ENCODE measurements at places on chromosomes 13 and 19.

GRCh38 chr19:24048261-24048660 is 38.7 kb upstream of the ZNF254 start:
- no peak overlapping the region for H3K27ac ChIP-seq
- peaks cover 4% of the 10 kb centered on the region for H3K4me1 ChIP-seq
- DNase-seq: no peak
- H3K4me3 ChIP-seq: no peak overlapping the region

GRCh38 chr13:20291675-20292074 is 59.6 kb upstream of the GJB6 start:
- H3K36me3 ChIP-seq: no peaks in the 10 kb centered on the region
- peaks cover 4% of the 10 kb centered on the region for H3K4me1 ChIP-seq
- peaks cover 4% of the 10 kb centered on the region for H3K27me3 ChIP-seq

- DNase-seq: no peak
- H3K4me3 ChIP-seq: no peak overlapping the region
- H3K27ac ChIP-seq: no peak overlapping the region
- H3K4me1 ChIP-seq: no peaks in the 10 kb centered on the region
- H3K27me3 ChIP-seq: no peaks in the 10 kb centered on the region
These were observed 836.4 kb downstream of the SLITRK6 start for GRCh38 chr13:84962849-84963248.

DNA sequence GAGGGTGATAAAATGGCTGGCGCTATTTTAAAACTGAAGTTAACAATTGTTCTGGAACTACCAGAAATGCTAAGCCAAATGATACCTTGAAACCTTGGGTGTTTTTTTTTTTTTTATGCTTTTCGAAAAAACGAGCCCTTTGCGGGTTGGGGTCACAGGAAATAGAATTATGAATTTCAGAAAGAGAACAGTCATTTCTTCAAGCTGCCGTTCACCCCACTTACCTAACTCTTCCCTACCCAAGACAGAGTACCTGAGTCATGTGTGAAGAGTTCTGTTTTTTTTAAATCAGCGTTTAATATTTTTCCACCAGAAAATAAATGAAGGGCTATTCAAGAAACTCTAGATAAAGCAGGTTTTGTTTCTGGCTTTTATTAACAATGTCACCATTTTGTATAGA is 35.3 kb downstream of the KLF2 start:
- H3K36me3 ChIP-seq: no peaks in the 10 kb centered on the region
- DNase-seq: no peak
- peaks cover 93% of the 10 kb centered on the region for H3K4me1 ChIP-seq
- peak overlapping the region; percentile 68 for H3K27ac ChIP-seq

DNA sequence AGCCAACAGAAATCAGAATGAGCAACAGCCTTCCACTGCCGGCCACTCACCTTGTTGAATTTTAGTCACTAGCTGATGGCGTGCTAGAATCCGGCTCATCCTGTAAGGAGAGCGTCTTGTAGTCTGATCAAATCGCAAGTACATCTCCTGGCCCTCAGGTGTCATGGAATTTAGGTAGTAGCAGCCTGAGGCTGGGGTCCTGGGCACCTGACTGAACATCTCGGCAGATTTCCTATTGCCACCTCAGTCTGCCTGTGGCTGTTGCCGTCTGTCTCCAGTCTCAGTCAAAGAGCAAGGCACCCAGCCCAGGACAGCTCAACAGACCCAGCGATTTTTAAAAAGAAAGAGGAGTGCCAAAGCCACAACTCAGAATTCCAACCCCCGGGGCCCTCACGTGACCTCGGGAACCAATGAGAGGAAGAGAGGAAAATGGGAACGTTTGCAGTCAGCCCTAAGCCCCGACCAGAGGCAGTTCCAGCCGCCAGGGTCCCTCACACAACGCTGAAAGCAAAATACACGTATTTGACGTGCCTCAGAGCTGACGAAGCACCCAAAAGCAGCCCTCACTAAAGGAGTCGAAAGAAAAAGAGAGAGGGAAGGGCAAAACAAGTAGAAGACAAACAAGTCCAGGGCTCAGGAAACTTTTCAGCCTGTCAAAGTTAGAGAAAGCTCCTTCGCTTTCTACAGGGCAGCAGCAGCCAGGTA is at the start of gene STARD13:
TSS of gene STARD13 (minus strand) at position 336 of the 705 bp plus-strand sequence. CDS start at position 219, 117 bp downstream.
- H3K27me3 ChIP-seq: peaks cover 65% of the 10 kb centered on the region
- H3K4me1 ChIP-seq: peaks cover 11% of the 10 kb centered on the region
- H3K27ac ChIP-seq: peak within 1 kb of the TSS; percentile 7
- H3K36me3 ChIP-seq: no peaks in the 10 kb centered on the region

DNA sequence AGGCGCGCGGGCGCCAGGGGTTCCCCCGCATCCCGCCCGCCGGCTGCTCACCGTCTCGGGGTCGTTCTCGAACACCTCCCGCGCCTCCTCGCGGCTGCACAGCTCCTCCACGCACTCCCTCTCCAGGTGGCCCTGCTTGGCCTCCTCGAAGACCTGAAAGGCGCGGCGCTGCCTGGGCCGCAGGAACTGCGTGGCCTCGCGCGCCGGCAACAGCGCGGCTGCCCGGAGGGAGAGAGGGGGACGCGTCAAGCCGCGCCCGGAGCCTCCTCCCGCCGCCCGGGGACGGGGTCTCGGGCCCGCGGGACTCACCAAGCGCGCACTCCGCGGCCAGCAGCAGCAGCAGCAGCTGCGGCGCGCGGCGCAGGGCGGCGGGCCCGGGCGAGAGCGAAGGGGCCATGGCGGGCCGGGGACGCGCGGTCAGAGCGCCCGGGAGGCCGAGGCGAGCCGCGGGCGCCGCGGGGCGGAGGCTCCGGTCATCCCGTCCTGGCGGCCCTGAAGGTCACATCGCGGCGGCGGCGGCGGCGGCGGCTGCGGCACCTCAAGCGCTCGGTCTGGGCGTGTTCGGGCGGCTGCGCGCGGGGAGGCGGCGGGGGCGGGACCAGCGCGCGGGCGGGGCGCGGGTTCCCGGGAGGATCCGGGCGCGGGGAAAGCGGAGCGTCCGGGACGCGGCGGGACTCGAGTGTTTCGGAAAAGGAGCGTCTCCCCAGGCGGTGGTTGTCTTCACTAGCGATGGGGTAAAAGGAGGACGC is at the start of gene GAS6:
TSS of gene GAS6 (minus strand) at position 553 of the 749 bp plus-strand sequence. CDS start at position 397, 156 bp downstream.
- peak within 1 kb of the TSS; percentile 75 for H3K4me3 ChIP-seq
- H3K36me3 ChIP-seq: no peaks in the 10 kb centered on the region
- peaks cover 29% of the 10 kb centered on the region for H3K27me3 ChIP-seq
- H3K4me1 ChIP-seq: peaks cover 12% of the 10 kb centered on the region
- H3K27ac ChIP-seq: no peak within 1 kb of the TSS
- no peak for DNase-seq

GRCh38 chr13:109874484-109875454 is 88.4 kb upstream of the IRS2 start:
- no peak overlapping the region for H3K27ac ChIP-seq
- no peak for DNase-seq
- H3K27me3 ChIP-seq: peaks cover 9% of the 10 kb centered on the region
- no peaks in the 10 kb centered on the region for H3K36me3 ChIP-seq
- H3K4me1 ChIP-seq: peaks cover 5% of the 10 kb centered on the region
- H3K4me3 ChIP-seq: no peak overlapping the region

DNA sequence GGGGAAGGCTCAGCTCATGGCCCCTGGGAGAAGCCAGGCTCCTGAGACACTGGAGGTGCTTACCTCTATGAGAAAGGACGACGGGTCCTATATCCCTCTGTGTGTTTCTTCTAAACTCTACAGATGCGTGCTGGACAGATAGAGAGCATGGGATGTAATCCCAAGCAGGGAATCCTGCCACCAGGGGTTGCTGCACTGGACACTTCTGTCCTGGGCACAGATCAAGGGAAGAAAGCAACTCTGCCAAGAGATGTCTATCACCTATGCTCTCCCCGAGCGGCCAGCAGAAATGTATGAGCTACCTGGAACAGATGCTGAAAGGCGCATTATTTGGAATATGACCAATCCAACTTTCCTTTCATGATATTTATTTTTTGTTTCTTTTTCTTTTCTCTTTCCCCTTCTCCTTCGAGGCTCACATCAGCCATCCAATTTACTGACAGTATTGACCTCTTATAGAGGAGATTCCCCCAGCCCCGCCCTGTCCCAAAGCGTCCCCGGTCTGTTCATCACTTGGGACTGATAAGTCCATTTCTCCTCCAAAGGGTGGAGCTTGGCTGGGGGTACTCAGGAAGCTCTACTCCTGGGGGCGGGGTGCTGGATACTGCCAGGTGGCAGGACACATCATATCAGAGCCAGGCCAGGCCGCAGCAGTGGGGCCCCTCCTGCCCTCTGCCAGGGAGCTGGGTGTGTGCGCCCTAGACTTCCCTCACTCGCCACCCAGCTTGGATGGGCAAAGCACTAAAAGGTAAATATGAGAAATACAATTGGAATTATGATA is 34.2 kb downstream of the TSHZ3 start:
- no peak for DNase-seq
- no peaks in the 10 kb centered on the region for H3K4me1 ChIP-seq
- H3K27ac ChIP-seq: no peak overlapping the region

DNA sequence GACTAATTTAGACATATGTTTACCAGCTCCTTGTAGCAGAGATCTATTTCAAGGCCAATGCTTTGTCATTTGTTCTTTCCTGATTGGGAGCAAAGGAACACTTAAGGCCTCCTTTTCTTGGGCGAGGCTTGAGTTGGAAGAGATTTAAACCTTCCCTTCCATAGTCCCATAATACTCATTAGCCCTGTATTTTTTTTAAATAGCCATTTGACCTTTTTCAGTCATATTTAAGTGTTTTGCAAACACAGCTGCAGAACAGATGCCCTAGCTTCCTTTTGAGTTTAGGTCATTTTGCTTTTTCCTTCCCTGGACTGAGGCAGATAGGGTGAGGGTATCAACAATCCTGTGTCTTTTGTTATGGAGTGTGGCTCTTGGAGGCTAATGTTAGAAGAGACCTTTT is 198.3 kb downstream of the NBEA start:
- no peak overlapping the region for H3K4me3 ChIP-seq
- H3K36me3 ChIP-seq: no peaks in the 10 kb centered on the region
- H3K27me3 ChIP-seq: no peaks in the 10 kb centered on the region
- DNase-seq: no peak

GRCh38 chr19:441213-441836 is 19.5 kb downstream of the SHC2 start:
- no peak overlapping the region for H3K27ac ChIP-seq
- H3K4me3 ChIP-seq: no peak overlapping the region
- DNase-seq: no peak

DNA sequence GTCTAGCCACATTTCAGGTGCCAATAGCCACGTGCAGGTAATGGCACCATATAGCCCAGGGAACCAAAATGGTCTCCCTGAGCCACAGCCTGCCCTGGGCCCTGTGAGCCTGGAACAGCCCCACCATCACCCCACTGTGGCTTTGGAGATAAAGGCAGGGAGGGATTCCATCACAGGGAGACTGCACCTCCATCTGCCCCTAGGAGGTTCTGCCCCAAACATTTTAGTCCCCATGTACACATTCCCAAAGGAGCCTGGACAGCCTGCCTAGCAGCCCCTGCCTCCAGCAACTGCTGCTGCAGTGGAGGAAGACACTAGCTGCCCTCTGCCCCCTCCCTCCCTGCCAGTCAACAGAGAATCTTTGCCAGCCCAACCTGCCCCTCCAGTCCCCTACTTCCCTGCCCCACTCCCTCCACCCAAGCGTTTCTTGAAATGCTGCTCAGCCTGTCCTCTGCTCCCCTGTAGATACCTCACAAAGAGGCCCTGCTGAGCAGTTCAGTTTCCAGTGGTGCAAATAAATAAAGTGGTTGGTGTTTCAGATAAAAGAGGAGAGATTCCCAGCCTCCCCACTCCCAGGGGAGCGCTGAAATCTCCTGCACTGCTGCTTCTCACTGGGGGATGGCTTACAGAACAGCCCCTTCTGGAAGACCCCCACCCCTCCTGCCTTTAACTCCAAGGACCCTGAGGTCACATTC is 921.8 kb downstream of the UQCRFS1 start:
- H3K36me3 ChIP-seq: peaks cover 12% of the 10 kb centered on the region
- no peak for DNase-seq
- H3K4me1 ChIP-seq: peaks cover 3% of the 10 kb centered on the region
- peaks cover 2% of the 10 kb centered on the region for H3K27me3 ChIP-seq
- H3K4me3 ChIP-seq: no peak overlapping the region

DNA sequence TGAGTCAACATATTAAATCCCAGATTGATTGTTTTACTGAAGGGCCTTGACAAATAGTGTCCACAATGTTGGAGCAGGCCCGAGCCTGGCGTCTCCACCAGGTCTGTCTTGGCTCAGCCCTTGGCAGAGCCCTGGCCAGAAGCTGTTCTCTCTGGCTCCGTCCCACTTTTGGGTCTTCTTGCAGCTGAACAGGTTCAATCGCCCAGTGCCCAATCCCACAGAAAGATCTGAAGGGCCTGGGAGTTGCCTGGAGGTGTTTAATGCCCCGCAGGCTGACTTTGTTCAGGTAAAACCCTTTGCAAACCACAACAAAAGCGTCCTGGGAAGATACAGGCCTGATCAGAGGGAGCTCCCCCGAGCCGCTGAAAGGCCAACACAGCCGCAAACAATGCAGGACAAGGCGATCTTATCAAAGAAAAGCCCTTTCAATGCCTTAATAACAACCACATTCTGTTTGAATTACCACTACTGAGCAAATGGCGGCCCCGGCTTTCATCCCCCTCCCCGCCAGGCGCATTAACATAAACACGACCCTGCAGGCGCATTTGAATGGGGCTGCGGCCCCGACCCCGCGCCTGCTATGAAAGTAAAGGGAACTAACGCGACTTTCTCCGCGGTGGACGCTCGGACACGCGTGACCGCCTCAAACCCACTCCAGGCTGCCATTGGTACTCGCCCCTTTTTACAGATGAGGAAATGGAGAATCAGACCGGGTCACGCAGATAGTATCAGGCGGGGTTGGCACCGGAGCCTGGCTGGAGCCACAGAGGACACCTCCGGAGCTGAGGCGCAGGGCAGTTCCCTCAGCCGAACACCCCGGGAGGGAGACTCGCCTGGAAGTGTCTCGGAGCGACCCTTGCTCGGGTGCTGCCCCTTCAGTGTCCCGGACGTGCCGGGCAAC is 3.1 kb downstream of the CDX2 start:
- H3K36me3 ChIP-seq: no peaks in the 10 kb centered on the region
- no peak overlapping the region for H3K27ac ChIP-seq

DNA sequence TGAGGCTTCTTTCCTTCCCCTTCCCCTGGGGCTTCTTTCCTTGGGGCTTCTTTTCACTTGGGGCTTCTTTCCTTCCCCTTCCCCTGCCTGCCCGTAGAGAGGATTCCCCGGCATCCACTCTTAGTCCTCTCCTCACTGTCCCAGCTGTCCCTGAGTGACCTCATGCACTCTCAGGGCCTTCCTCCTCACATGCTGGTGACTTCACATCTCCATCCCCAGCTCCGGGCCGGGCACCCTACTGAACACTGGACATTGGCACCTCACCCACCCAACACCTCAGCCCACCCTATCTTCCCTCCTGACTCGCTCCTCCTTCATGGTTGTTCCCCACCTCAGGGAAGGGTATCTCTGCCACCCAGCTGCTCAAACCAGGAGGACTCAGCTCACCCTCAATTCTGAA is 130.6 kb downstream of the STARD13 start:
- no peak for DNase-seq
- no peak overlapping the region for H3K4me3 ChIP-seq
- H3K27ac ChIP-seq: no peak overlapping the region
- H3K36me3 ChIP-seq: no peaks in the 10 kb centered on the region
- H3K27me3 ChIP-seq: peaks cover 7% of the 10 kb centered on the region

Measured in naive thymus-derived CD8-positive, alpha-beta T cell (primary cell).